ENCODE measurements at places on chromosomes 12 and 14.

DNA sequence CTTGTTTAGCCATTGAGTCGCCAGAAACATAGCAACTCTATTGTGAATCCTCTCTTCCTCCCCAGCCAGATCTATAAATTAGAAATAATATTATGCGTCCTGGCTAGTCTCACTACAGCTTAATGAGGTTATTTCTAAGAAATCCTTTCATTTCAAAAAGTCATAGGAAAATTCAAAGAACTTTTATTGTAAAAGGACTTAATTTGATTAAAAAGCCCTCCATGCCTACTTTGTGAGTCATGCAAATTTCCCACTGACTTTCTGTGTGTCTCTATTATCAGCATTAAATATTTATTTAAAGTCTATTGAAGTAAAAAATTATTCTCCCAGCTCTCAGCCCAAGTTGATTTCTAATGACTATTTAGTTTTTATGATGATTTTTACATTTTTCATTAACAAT lies 160.7 kb downstream of the PHLDA1 start:
- DNase-seq, result no peak

DNA sequence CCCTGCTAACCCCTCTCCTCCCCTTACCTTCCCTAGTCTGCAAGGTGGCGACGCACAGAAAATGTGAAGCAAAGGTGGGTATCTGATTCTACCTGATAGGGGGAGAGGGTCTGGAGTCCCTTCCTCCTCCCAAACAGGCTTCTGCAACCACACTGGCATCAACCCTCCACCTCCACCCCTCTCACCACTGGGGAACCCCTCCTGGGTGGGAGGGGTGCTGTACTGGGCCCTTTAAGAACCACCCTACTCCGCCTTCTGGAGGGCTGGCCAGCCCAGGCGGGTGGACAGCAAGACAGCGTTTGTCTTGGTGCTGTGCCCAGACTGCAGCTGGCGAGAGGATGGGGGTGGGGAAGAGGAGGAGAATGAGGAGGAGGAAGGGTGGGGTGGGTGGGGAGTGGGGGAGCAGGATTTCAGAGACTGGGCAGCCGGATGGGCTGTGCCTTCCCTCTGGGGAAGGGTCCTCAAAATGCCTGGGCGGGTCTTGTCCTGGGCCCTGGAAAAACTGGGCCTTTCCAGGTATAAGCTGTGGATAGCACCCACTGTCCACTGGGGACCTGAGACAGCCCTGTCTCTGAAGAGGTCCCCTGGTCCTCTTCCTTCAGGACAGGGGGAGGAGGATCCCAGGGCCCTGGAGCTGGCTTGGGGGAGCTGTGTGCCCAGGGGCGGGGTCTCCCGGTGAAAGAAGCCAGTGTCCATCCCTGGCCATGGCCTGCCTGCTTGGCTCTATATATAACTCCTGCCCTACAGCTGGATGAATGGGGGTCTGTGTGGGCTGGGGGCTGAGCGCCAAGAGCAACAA lies 2.8 kb downstream of the TNS2 start:
- peak; percentile 80 for DNase-seq

GRCh38 chr12:103908877-103909276 lies 21.3 kb upstream of the HSP90B1 start:
- DNase-seq, result no peak

- no peak for DNase-seq
Observed at GRCh38 chr12:110739894-110740293, 2.8 kb downstream of the PPP1CC start.

GRCh38 chr12:124240493-124240892 lies 54.4 kb upstream of the RFLNA start:
- DNase-seq, result no peak

DNA sequence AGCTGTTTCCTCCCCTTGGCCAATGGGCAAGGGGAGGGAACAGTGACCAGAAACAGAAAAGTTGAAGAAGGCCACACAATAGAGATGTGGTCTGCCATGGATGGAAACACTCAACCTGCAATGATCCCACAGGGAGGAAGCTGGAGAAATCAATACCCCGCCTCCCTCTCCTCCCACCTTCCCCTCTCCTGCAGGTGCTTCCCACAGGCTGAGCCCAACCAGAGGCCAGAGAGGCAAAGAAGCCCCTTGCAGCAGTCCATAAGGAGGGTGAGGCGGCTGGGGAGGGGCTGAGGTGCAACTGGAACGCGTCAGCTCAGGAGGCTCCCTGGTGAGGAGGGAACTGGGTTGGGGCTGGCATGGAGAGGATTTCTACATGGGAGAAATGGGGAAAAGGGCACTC lies 84.0 kb downstream of the RNF34 start:
- DNase-seq, result no peak

DNA sequence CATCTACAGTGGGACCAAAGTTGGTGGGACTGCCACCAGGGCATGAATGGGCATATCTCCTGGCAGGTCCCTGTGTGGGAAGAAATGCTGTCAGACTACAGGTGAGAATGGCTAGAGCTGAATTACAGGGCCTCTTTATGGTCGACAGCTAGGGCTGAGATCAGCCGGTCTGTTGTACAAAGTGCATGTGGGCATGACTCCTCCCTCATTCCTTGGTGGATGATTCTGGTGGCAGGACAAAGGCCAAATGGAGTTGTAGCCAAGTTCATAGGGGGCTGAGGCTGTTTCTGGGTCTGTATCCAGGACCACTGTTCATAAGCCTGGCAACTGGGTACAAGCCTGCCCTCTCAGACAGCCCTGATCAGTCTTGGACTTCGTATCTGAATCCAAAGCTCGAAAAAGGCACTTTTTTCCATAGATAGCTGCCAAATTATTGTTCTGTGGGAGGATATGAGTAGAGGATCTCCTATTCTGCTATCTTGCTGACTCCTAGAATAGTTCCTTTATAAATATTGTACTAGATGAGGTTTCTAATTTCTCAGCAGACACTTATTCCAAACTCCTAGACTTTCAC lies 460.8 kb downstream of the TMEM117 start:
- no peak for DNase-seq

GRCh38 chr14:74938531-74939495 lies 15.8 kb upstream of the RPS6KL1 start:
- DNase-seq, result no peak

DNA sequence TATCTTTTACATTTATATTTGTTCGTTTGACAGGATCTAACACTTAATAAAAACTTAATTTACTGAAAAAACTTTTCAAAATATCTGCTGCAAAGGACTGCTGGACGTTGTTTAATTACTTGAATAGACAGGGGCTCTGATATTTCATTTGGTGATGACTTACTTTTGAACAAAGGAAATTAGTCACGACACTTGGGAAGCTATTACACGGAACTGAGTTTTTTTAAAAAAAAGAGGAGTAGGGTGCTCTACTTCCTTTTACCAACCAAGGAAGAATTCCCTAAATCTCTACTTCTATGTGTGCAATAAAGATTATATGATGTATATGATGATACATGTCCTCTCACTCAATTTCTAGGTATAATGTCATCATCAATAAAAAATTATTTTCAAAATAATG lies 4.7 kb downstream of the FGD6 start:
- no peak for DNase-seq

GRCh38 chr12:41014643-41015020 lies 173.5 kb upstream of the PDZRN4 start:
- no peak for DNase-seq

DNA sequence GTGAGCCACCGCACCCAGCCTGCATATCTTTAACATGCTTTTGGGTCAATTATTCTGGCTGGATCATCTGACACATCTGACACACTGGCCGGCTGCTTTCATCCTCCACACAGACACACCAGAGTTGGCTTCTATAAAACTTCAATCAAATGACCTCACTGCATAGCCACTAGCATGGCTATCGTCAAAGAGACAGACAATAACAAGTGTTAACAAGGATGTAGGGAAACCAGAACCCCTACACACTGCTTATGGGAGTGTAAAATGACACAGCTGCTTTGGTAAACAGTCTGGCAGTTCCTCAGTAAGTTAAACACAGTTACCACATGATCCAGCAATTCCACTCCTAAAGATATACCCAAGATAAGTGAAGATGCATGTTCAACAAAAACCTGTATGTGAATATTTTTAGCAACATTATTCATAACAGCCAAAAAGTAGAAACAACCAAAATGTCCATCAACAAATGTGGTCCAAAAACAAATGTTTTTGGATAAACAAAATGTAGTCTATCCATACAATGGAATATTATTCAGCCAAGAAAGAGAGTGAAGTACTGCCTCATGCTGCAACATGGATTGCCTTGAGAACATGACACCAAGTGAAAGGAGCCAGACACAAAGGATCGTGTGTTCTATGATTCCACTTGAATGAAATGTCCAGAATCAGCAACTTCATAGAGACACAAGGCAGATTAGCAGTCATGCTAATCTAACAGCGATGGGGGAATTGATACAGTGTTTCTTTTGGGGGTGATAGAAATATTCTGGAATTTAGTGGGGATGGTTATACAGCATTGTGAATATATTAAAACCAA lies 10.1 kb downstream of the KDM2B start:
- no peak for DNase-seq

DNA sequence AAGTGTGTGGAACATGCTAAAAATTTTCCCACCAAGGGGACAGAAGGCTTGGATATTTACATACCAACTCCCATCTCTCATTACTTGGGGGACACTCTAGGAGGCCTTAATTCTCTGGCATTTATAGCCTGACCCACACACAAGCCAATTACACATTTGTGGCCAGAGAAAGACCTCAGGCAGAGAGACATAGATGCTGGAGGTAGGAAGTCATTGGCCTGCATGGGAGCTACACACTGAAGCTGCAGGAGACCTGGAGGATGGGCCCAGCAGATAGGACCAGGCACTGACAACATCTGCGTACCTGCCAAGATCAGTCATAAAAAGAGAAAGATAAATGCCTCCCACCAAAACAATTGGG lies 61.7 kb downstream of the TBX5 start:
- DNase-seq, result no peak

GRCh38 chr14:53963320-53964227 lies 6.9 kb upstream of the BMP4 start:
- no peak for DNase-seq

DNA sequence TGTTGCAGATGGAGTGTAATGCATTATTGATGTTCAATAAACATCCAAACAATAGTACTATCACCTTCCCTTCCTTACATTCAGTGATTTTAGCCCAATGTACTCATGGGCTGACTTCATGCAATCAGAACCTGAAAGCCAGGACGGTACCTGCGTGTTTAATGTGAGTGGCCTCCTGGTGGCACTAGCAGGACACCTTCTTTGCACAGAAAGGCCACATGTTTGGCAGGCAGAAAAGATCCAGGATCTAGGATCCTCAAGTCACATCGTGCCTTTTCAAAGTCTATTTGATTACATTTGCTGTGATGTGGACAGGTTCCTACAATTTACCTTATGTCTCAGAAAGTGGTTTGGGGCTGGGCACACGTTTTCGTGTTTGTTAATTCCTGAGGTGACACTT lies 82.9 kb downstream of the NEDD1 start:
- no peak for DNase-seq

GRCh38 chr12:31600252-31600651 lies 9.3 kb upstream of the DENND5B start:
- no peak for DNase-seq

GRCh38 chr12:47207340-47207717 lies 127.6 kb upstream of the AMIGO2 start:
- no peak for DNase-seq

DNA sequence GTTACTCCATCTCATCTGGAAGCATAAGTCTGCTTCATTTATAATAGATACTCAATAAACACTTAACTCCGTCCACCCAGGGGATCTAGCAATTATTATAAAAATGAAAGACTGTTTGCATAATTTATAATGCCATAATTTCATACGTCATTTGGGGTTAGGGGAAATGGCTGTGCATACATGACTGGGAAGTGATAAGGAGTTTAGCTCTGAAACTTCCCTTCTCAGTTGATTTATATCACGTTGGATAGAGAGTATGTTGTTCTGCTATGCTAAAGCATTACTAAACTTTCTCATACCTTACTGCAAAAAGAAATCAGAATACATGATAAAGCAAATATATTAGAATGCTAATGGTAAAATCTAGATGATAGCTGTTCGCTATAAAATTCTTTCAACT lies 90.4 kb upstream of the DYNC1H1 start:
- DNase-seq, result no peak

GRCh38 chr14:51188566-51189185 lies 51.4 kb upstream of the TMX1 start:
- no peak for DNase-seq

- no peak for DNase-seq
Observed at GRCh38 chr12:42076976-42077375, 67.7 kb downstream of the GXYLT1 start.

DNA sequence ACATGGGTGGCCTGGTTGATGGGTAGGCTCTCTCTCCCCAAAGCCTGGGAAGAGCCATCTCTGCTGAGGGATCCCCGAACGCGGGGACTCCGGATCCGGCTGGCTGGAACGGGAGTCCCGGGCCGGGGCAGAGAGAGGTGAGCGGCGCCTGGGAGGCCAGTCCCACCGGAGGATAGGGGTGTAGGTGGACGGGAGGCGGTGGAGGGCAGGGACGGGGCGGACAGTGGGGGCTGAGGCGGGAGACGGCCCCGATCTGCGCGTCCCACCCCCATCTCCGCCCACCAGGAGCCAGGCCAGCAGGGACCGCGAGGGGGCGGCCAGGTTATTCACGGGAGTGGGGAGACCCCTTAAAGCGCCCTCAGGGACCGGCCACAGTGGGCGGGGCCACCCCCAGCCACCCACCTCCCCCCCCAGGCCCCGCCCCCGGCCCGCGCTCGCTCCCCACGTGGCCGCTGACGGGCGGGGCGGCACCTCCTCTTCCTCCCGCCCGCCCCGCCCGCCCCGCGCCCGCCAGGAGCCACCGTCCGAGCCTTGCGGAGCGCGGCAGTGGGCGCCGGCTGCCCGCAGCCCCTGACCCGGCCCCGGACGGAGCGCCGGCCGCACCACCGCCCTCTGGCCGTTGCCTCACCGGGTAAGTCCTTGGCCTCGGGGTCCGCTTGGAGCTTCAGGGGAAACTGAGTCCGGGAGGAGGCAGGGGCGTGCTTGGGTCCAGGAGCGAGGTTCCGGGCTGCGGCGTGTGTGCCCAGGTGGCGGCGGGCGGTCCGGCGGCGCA lies at the start of gene INF2:
INF2 (plus strand) TSS at position 510 of the 772 bp plus-strand sequence. CDS start 11,748 bp downstream, outside the sequence.
- no peak for DNase-seq

DNA sequence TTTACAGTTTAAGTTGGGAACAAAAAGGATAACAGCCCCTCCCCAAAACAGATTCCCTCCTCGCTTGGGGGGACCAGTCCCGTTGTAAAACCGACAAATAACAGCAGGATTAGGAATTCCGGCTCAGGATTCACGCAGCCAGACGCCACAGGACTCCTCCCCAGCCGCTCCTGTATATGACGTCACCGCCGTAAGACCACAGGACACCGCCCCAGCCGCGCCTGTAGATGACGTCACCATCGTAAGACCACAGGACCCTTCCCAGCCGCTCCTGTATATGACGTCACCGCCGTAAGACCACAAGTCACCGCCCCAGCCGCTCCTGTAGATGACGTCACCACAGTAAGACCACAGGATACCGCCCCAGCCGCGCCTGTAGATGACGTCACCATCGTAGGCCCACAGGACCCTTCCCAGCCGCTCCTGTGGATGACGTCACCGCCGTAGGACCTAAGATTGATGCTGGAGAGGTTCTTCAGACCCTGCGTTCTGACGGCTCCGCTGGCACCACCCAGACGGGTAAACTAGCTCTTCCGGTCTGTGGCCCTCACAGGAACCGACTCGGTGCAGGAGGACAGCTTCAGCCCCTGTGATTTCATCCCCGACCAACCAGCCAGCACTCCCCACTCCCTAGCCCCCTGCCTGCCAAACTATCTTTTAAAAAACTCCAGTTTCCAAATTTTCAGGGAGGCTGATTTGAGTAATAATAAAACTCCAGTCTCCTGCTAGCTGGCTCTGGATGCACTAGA lies 43.9 kb upstream of the FBRSL1 start:
- no peak for DNase-seq

- DNase-seq, result no peak
Observed at GRCh38 chr12:48995086-48995879, 3.9 kb downstream of the DDN start.

- DNase-seq, result no peak
Observed at GRCh38 chr14:37469650-37470049, 125.4 kb downstream of the FOXA1 start.
